T follicular helper cell (primary cell): ENCODE measurements at places on chromosomes 7 and 10.

- DNase-seq: no peak
These were observed 5.8 kb upstream of the CYP2C18 start for GRCh38 chr10:94677691-94678090.

GRCh38 chr7:23467806-23468525 lies 2.3 kb downstream of the IGF2BP3 start:
- DNase-seq: no peak

GRCh38 chr10:28181478-28182096 lies 121.3 kb downstream of the MPP7 start:
- no peak for DNase-seq

DNA sequence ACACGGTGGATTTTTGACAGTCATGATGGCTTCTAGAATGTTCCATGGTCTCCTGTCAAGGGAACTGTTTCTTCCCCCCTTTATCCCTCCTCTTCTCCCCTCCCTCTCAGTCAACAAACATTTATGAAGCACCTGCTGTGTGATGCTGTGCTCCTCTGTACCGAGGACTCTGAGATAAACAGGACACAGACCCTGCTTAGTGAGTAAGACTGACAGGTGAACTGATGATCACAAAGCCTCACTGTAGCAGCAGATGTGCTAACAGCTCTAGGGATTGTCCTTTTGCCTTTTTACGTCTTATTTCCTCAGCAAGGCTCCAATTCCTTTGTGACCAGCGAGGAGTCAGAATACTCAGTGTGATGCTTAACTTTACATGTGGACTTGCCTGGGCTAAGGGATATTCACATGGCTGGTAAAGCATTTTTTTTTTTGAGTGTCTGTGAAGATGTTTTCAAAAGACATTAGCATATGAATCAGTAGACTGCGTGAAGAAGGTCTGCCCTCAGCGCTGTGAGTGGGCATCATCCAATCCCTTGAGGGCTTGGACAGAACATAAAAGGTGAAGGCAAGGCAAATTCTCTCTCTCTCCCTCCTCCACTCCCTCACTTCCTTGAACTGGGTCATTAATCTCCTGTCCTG lies 170.1 kb downstream of the ADRA2A start:
- no peak for DNase-seq

- DNase-seq: no peak
These were observed 34.9 kb downstream of the TASOR2 start for GRCh38 chr10:5719546-5719945.

DNA sequence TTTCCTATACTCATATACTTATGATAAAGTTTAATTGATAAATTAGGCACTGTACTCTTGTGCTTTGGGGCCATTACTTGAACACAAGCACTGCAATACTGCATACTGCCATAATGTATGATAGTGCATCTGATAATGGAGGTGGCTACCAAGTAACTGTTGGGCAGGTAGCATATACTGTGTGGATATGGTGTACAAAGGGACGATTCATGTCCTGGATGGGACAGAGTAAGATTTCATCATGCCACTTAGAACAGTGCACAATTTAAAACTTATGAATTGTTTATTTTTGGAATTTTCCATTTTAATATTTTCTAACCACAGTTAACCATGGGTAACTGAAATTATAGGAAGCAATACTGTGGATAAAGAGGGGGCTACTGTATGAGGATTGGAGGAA lies 38.9 kb downstream of the AKAP9 start:
- DNase-seq: no peak

GRCh38 chr10:314871-315270 lies 179.6 kb downstream of the ZMYND11 start:
- DNase-seq: no peak

DNA sequence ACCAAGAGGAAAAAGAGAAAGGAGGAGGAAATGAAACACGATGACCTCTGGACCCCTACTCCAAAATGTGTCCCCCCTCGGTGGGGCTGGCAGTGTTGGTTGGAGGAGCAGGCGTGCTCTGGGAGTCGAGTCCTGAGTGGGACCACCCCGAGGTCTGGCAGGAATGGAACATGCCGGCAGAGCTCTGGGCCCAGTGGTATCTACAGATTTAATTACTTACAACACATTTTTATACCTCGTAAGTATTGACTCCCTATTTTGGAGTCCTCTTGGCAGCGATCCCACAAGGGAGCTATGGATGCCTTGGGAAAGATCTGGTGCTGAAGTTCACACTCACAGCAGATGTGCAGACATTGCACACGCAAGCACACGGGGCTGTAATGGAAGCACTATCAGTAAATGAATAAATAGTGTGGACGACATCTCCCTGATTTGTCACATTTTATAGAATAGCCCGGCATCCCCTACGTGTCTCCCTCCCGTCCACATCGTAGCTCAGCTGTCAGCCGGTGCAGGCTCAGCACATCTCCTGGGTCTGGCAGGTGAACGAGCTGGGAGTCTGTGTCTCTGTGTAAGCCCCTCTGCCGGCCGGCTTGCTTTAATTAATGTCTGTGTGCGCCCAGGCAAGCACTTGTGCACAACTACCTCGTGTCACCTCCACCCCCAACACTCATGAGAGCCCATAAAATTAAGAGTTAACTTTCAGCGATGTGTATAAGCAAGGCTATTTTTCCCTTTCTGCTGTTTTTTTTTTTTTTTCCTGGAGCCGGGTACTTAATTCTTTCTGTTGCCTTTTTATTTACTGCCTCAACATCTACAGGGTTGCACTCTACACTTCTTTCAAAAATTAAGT lies 603.2 kb downstream of the LRMDA start:
- DNase-seq: no peak

DNA sequence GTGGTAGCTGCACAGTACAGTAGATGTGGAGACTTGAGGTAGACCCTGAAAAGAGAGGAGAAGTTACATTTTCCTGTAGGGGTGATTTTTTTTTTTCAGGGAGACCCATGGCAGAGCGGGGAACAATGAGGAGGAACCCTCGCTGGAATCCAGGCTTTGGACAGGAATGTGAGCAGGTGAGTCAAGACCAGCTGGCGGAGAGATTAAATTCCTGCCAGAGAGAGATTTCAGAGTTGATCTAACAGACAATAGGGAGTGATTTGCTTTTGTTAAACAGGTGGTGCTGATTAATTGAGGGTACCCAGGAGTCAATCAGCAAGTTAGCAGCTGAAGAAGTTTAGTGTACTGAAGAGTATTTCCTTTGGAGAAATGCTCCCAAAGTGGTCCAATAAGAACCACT lies 41.6 kb upstream of the MINDY3 start:
- DNase-seq: no peak

DNA sequence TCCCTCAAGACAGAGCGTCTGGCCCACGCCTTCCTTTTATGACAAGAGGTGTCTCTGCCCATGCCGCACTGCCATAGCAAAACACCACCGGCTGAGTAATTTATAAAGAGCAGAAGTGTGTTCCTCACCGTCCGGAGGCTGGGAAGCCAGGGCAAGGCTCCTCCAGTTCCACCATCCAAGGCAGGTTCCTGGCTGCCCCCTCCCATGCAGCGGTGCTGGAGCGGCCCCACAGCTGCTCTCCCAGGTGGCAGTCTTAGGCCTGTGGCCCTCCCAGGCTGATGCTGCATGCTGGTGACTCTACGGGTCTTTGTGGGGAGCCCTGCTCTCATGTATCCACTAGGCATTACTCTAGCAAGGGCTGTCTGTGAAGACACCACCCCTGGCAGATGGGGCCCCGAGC lies 113.1 kb downstream of the TCERG1L start:
- no peak for DNase-seq

DNA sequence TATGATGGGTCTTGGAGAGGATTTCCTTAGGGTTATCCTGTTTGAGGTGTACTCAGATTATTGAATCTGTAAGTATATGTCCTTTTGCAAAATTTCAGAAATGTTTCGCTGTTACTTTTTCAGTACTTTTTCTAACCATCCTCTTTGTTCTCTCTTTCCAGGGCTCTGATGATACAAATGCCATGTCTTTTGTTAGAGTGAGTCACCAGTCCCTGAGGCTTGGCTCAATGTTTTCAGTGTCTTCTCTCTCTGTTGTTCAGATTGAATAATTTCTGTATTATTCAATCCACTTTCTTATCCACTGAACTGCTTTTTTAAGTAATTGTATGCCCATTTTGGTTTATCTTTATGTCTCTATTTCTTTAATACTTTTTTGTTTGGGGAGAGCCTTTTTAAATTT lies 449.4 kb downstream of the TNS3 start:
- DNase-seq: no peak

DNA sequence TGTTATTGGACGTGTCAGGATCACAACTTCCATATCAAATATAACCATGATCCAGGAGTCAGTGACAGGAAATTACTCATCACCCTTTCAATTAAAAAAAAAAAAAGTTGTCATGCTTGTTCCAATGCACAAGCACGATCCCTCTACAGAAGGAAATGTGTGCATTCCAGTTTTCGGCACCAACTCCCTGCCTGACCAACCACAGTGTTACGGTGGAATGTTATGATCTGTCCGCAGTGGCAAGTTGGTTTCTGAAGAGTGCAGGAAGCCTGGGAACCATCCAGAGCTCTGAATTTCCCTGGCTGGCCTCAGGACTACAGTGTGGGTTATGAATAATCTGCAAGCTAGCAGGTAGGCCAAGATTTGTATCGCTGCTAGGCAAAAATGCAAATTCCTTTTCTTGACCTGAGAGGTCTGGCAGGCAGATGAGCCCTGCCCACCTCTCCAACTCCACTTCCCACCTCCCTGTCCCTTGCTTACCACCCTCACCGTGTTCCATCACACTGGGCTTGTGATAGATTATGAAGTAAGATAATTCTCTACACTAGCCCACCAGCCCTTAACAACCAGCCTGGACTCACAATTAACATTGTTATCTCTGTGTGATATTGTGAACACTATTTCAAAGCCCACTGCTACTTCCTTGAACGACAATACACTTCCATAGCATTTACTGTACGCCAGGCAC lies 20.4 kb downstream of the FRMPD2 start:
- DNase-seq: no peak

DNA sequence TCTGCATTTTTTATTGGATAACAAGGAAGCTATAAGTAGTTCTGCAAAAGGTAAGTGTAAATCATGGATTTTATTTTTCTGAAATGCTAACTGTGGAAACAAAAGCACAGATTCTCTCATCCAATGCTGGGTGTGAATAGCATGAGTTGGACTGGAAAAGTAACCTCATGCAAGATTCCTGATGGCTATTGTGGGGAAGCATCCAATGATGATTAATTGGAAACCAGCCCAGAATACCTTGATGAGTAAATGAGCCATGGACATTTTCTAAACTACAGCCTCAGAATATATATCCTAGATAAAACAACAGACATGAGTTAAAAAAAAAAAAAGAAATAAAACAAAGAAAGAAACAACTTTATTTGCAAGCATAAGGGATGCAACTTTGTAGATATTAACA lies 934.6 kb downstream of the CCSER2 start:
- no peak for DNase-seq

DNA sequence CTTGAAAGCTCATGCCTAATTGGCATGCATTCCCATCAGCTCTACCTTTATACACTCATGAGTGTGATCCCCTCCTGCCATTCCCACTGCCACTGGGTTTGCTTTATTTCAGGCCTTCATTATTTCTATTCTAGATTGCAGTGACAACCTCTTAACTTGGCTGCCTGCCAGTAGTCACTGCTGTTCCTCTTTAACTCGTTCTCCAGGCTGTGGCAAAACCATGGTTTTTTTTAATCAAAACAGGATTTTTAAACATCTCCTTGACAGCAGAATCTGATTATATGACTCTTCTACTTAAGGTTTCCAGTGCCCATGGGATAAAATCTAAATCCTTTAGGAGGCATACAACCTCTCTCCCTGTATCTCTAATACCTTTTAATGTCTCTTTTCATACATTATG lies 223.7 kb upstream of the PCDH15 start:
- no peak for DNase-seq

DNA sequence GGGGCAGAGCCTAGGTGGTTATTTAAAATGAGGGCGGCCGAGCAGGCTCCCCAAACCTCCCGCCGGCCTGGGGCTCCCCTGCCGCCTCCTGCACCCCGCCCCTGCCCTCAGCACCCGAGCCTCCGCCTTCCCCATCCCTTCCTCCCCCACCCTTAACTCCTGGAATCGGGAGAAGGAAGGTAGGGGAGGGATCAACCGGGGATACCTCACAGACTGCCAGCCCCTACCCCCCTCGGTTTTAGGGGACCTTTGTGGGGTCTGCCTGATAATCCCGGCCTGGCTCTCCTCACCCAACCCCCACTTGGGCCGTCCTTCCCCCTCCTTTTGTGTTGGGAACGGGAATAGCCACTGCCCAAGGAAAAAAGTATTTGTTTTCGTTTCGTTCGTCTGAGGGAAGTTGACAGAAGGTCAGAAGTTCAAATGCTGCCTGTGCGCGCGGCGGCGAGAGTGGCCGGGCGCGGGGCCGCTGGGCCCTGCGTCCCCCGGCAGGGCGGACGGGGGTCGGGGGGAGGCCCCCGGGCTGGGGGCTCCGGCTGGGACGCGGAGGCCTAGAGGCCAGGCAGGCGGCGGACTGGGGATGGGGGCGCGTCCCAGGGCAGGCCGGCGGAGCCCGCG lies 2.8 kb downstream of the SHH start:
- no peak for DNase-seq

DNA sequence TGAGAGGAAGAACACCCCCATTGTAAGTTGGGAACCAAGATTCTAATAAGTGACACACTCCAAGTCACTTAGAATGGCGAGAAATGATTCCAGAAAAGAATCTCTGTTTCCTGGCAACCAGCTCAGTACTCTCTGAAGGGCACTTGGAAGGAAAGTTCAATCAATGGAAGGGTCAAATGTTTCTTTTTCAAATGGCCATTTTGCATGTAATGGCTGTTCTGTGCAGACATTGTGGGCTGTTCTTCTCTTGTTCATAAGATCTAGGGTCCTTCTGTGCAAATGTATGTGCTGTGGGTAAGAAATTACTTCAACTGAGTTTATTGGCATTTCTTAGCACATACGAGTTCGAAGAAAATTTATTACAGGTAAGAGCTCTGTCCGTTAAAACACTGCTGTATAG lies 145.3 kb downstream of the EVX1 start:
- DNase-seq: no peak

DNA sequence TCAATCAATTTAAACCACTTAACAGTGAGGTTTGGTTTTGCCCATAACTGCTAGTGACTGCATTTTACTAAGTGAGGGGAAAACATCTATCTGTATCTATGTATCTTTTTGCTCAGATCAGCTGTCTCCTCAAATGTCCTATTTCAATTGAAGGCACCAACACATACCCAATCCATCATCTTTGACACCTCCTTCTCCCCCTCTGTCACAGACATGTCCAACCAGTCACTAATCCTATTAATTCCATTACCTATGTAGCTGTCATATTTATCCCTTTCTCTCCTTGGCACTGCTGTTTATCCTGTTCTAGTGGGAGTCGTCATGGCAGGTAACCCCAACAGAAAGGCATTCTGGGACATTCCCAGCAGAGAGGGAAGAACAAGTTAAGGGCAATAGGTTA lies 975.2 kb upstream of the AUTS2 start:
- no peak for DNase-seq

DNA sequence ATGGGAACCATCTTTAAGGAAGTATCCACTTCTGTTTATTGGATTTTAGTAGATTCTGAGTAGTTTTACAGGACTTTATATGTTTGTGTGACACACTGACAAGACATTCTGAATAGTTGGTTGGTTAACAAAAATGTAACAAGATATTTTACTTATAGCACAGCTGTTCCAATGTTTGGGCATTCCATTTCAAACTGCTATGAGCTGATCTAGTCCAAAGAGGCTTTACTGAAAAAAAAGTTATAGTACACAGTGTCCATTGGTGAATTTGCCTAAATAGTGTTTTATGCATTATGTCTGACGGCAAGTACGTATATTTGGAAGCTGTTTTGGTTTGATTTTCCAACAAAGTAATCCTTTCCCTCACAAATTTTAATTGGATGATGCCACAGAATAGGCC lies 99.1 kb downstream of the SAMD9 start:
- DNase-seq: no peak
